GOT3 (cell line): ENCODE measurements at places on chromosomes 12 and 14.

- no peak for DNase-seq
Observed at GRCh38 chr14:57378661-57379060, 11.7 kb upstream of the NAA30 start.

DNA sequence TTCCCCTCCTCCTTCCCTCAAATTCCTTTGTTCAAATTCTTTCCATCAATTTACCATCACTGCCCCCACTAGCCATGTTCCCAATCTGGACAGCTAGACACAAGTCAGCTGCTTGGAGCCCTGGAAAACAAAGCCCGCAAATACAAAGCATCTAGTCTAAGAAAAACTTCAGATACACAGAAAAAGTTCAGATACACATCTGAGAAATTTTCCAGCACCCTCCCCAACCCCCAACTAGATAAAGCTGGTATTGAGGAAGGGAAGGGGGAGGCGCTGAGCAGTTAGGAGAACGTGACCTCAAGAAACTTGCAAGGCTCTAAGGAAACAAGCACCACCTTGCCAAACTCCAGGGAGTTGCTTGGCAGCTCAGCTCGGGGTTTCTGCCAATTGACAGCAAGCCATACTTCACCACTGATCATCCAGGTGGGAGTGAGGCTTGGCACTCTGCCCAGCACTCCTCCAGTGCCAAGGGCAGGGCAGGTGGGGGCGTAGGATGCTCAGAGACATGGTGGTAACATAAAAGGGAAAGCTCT lies 5.1 kb upstream of the CNIH1 start:
- no peak for DNase-seq

DNA sequence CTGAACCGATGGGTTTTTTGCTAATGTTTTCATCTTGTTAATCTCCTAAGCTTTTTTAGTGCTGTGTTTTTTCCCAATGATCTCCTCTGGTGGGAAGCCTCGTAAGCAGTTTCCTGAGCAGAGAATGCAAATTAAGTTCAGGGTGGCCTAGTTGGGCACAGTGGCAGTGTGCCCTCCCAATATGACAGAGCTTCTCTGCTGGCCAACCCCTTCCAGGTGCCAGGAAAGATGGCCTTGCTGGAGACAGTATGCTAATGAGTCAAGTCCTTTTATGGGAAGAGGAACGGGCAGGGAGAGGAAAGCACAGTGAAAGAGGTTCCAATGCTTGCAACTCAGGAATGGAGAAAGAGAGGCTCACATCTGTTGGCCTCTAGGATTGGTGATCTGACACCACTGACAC lies 115.8 kb downstream of the GCH1 start:
- DNase-seq: no peak

GRCh38 chr14:96164861-96165490 lies 39.7 kb upstream of the BDKRB2 start:
- DNase-seq: no peak

GRCh38 chr14:22070119-22070982 lies 396.7 kb upstream of the OR4E1 start:
- DNase-seq: no peak

DNA sequence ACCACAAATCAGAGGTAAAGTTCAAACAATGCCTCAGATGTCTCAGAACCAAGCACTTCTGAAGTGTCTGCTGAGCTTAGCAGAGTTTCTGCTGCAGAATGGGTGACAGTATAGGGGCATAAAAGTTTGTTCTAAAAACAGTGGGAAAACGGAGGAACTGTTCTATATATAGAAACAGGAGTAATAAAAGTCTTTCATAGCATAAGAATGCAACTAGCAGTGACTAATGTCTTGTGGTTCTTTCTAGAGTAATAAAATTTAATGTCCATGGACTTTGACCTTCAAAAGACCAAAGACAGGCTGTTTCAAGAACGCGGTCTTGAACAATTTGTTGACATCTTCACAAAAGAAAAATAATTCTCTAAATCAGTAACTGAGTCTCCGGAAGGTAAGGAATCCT lies 107.5 kb upstream of the FAR2 start:
- DNase-seq: no peak

GRCh38 chr12:119118625-119119024 lies 60.1 kb upstream of the HSPB8 start:
- no peak for DNase-seq

- no peak for DNase-seq
Observed at GRCh38 chr14:96538097-96538989, 36.2 kb downstream of the PAPOLA start.

- no peak for DNase-seq
Observed at GRCh38 chr14:97185186-97185585, 388.0 kb downstream of the VRK1 start.

DNA sequence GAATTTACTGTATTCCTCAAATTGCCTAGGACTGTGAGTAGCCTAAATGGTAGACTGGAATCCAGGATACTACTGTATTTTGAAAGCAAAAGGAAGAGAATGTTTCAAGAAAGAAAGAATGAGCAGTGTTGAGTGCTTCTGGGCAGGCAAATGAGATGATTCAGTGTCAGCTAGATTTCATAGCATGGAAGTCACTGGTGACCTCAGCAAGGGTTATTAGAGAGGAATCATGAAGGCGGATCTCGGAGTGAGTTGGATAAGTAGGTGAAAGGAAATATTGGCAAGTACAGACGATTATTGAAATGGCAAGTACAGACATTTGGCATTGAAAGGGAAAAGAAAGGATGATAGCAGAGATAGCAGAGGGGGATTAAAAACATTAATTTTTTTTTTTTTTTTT lies 27.1 kb downstream of the VRK1 start:
- no peak for DNase-seq

- DNase-seq: no peak
Observed at GRCh38 chr12:15979096-15980092, 68.3 kb downstream of the DERA start.

- no peak for DNase-seq
Observed at GRCh38 chr12:109871668-109872314, 8.6 kb downstream of the GLTP start.

- no peak for DNase-seq
Observed at GRCh38 chr14:31949709-31950108, 127.4 kb upstream of the ARHGAP5 start.

GRCh38 chr12:131021154-131021541 lies 67.4 kb downstream of the ADGRD1 start:
- DNase-seq: no peak

GRCh38 chr12:74656251-74656650 lies 118.6 kb downstream of the ATXN7L3B start:
- DNase-seq: no peak

DNA sequence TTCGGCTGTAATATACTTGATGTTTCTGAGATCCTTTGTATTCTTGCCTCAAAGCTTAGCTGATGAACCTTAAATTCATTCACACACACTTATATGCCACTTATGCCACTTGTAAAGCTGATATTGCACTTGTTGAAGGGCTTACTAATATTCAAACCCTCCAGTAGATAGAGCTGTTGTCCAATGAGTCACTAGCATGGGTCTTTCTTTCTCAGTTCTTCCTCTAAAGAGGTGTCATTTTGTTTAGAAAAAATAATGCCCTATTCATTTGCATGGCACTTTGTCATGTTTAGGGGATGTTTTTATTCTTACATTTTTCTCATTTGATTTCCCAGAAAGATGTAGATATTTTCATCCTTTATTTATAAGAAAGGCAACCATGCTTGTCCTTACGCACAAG lies 56.4 kb downstream of the MON2 start:
- no peak for DNase-seq

DNA sequence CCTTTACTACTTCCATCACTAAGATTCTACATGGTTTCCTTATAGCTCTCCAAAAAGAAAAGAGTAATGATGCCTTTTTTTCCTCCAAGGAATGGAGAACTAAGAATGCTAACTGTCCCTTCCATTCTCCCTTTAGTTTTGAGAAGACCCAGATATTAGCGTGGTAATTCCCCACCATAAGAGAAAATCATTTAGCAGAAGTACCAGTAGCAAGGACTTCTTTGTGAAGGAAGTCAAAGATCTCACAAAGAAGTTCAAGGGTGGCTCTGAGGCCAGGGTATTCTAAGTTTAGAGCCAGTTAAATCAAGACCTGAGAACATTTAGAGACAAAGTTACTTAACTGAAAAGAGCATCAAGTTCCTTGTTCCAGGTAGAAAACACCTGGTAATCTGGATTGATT lies 7.3 kb downstream of the USP15 start:
- DNase-seq: no peak

GRCh38 chr14:102086972-102087761 lies at the start of gene HSP90AA1:
HSP90AA1 (minus strand) TSS chr14:102087044; CDS start chr14:102086378, 666 bp downstream.
- DNase-seq: peak; percentile 54

DNA sequence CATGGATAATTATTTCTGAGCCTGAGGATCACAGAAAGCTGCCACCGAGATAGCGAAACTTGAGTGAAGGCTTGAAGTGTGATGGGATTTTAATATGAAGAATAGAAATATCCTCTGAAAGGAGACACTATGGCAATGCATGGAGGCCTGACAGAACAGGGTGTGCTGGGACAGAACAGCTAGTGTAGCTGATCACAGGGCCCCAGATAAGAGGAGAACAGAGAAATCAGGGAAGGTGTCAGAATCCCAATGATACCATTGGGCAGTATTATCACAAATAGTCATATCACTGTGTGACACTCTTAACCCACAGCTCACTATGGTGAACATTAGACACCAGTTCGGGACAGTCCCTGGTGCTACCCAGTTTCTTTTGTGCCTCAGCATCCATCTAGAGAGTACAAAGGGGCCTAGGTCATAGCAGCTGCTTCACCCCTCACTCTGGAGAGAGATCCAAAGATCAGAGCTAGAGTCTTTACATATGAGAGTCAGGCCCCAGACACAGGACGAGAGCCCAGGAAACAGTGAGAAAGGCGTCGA lies 506 bp upstream of the OR10P1 start:
- DNase-seq: no peak

GRCh38 chr12:47741340-47741703 lies 16.0 kb upstream of the ENDOU start:
- DNase-seq: no peak

- no peak for DNase-seq
Observed at GRCh38 chr14:92173668-92174067, 51.9 kb downstream of the CPSF2 start.

- no peak for DNase-seq
Observed at GRCh38 chr14:65991104-65991503, 495.1 kb upstream of the CCDC196 start.

- DNase-seq: peak; percentile 8
Observed at GRCh38 chr14:103292426-103293374, 41.3 kb upstream of the EIF5 start.

- no peak for DNase-seq
Observed at GRCh38 chr14:78253986-78254385, 83.8 kb downstream of the NRXN3 start.

DNA sequence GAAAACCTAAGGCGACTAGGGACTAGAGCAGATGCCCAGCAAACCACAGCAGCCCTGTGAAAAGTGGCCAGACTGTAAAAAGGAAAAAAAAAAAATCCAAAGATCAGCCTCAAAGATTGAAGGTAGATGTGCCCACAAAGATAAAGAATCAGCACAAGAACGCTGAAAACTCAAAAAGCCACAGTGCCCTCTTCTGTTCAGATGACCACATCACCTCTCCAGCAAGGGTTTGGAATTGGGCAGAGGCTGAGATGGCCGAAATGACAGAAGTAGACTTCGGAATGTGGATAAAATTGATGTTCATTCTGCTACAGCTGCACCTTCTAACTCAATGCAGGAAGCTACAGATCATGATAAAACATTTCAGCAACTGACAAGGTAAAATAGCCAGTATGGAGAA lies 154.4 kb downstream of the GPHN start:
- DNase-seq: no peak

DNA sequence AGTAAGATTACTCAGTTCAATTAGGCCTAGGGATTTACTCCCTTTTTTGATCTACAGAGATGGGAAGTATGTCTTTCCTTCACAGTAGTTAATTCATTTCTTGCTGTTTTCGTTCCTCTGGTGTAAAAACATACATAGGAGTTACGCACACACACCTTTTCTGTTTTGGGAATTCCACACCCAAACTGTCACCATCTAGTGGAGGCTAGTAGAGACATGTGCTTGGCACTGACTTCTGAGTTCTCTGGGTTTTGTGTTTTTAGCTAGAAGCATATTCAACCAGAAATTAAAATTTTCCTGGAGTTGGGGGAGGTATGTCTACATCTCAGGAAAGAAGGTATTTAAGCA lies 1.4 kb downstream of the SUSD6 start:
- DNase-seq: no peak

DNA sequence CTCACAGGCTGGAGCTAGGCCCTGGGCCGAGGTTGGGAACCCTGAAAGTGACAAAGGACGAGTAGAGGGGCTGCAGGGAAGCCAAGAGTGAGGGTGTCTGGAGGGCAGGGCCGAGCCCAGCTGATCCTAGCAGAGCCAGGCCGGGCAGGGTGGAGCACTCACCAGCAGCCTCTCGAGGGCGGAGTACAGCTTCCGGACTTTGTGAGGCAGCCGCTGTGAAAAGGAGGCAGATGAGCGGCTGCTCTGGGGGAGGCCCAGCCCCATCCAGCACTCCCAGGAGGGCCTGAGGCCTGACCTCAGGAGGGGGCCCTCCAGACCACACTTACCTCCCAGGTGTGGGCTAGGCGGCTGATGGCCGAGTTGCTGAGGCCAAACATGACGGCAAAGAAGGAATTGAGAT lies 14.7 kb upstream of the ENDOU start:
- no peak for DNase-seq

DNA sequence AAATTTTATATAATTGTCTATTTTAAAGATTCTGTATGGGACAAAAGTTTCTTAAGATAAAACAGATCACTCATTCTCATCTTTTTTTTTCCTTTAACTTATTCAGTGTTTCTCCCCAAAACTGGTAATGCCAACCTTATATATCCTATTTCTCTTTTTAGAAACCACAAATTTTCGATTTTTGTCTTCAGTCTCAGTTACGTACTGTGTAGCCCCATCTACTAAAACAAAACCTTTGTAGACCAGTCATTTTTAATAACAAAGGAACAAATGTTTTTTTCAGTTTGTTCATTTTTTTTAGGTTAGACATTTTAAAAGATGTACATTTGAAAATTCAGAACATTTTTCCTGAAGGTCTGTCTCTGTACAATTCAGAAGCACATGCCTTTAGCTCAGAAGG lies 18.2 kb downstream of the PNMA1 start:
- no peak for DNase-seq

DNA sequence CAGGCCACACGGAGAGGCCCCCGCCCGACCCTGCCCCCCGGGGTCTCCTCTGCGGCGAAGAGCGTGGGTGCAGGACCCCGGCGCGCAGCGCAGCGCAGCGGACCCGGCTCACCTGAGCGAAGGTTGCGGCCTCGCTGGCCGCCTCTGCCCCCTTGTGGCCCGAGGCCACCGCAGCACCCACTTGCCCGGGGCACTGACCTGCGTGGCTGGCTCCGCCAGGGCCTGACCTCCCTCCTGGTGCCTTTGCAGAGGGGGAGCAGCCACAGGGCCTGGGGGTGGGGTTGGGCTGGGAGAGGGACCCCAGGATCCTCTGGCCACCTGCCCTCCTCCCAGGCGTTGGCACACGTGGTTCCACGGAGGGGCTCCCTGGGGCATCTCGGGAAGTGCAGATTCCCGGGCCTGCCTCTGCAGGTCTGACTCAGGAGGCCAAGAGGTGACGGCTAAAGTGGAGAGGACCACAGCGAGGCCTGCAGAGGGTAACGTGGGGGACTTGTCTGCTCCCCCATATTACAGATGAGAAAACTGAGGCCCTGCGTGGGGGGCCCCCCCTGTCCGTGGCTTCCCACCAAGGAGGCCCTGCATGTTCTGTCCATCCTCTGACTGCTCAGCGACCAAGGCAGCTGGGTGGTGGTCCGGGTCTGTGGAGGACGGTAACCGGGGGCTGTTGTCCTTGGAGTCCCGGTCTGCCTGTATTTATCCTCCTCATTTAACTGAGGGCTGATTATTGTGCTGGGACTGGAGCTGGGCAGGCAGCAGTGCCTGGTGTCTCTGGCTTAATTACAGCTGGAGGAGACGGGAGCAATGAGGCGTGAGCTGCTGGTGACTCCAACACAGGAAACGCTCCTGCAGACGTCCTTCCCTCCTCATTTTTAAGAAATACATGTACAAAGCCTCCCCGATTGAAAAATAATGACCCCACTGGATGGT lies 67.9 kb upstream of the BEGAIN start:
- DNase-seq: no peak
